ENCODE measurements at places on chromosomes 5 and 9.
A peak's percentile ranks its signal among the peaks of the same experiment; 100 is the strongest.

DNA sequence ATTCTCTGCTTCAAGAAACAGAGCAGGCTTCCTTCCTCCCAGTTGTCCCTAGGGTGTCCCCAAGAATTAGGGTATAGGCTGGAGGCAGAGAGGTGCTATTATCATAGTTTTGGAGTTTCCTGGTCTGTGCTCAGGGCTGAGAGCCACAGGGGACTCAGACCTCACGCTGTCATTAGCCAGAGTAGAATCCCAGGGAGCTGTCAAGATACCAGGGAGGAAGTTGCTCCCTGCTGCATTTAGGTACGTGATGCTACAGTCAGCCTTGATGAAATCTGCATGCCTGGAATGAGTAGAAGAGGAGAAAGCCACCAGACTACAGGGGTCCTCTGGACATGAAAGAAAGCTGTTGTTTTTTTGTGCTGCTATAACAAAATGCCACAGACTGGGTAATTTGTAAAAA is 273.2 kb downstream of the SH3GL2 start:
- DNase-seq: no peak

DNA sequence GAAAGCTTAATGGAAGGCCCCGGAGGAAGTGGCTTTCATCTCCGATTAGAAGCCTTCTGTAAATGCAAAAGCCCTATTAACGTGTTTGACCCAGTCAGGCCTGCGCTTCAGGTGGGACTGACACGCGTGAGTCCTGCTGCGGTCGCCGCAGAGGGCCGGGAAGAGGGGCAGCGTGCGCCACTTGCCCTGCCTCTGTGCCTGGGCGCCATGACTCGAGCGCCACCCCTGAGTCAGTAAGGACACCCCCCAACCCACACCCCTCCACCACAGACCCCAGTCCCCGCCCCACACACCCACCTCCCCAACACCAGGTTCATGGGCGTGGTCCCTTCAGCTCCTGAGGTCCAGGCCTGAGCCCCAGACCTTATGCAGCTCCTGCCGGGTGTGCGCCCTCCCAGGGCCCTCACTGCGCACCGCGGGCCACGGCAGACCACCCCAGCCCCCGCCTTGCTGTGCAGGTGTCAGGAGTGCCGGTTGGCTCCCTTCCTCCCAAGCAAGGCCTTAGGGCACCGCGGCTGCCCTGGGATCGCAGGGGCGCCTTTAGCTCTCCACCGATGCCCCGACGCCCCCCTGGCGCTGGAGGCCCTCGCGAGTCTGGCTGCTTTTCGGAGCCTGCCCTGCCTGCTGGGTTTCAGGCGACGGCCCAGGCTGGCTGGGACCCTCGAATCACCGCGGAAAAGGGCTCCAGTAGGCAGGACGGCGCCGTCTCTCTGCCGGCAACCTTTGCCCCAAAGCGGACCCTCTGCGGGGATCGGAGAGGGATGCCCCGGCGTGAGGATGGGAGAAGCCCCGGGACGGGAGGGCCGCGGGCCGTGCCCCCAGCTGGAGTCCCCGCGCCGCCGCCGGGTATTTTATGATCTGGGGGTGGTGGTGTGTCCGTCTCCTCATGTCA is 625 bp upstream of the OLFM1 start:
- DNase-seq: peak; percentile 44

GRCh38 chr5:176678584-176678983 is 31.3 kb downstream of the TSPAN17 start:
- DNase-seq: no peak

DNA sequence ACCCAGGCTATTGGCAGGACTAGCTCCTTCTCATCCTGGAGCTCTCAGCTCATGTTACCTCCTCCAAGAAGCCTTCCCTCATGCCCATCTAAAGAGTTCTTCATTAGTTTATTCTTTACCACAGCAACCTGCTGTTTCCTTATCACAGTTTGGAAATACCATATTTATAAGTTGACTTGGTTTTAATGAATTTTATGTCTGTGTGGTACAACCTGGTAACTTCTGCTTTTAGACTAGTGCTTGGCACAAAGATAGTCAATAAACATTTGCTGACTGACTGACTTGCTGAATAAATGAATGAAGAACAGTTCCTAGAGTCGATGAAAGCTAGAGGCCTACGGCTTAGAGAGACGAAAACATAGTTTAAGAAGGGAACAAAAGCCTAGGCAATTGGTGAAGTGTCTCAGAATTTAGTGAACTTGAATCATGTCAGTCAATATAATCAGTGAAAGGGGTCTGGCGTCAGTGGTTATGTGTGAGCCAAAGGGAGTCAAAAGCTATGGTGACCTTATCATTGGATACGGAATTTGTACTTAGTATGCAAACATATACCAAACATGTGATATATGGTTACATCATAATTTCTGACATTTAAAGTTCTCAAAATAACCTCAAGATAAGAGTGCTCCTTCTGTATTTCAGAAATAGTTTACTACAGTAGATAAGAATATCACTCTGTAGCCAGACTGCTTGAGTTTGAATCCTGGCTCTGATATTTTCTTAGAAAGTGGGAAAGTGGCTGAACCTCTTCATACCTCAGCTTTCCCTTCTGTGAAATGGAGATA is 239.5 kb downstream of the MCTP1 start:
- DNase-seq: no peak

DNA sequence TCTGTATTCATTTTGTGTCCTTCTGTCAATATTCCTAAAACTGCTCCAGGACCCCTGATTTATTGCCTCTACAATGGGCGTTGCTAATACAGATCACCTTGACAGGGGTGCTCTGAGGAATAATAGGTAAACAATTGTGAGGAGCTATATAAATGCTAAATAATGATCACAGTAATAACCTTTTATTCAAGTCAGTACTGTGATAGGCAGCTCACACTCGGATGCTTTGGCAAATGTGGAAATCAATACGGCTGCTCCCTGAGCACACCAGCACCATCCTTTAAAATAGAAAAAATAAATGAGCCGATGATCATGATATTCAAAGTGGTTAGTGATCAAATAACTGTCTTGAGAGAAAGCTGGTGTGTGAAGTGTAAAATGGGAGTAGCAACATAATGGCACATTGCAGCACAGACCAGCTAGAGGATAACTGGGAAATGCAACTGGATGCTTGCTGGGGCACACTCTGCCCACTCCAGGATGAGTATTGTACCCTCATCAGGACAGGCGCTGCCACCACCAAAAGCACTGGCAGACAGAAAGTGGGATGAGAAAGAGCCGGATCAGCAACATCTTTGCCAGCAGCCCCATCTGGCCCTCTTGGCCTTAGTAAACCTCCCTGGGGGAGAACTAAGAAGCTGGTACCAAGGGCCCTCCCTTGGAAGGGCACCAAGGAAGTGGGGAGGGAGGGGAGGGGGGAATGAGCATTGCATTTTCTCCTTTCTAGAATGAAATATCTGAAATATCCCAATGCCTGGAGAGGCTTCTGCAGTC is 69.4 kb upstream of the SPATA31D4 start:
- no peak for DNase-seq

DNA sequence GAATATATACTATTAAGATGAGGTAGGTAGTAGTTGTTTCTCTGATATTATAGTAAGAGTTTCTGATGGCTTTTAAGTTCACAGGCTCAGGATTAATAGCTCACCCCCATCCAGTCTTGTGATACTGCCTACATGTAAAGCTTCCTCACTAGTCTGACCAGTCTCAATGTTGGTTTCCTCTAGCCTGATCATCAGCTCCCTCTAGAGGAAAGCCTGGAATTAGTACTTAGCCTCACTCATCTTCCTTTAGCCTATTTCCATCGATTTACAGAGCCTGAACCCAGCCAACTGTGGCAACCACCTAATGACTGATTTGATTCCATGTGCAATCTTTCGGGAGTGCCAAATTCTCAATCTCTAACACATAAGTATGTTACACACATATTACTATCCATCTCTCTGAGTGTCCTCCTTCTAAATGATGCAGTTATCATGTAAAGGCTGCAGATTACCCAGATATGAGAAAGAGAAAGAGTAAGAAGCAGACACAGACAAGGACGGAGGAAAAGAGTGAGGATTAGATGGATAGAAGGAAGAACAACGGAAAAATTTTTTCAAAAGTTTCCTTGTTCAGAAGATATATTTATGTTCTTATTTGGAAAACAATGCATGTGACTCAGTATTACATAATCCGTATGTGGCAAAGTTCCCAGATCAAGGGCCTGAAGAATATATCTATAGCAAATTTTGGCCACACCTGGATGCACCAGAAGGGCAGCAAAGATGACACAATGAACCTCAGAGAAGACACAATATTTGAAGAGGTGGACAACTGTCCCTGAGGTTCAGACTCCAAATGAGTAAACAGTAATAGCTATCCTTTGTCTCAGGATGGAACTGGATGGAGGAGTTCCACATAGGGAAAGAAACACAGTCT is 333.7 kb downstream of the ELAVL2 start:
- DNase-seq: peak; percentile 0

DNA sequence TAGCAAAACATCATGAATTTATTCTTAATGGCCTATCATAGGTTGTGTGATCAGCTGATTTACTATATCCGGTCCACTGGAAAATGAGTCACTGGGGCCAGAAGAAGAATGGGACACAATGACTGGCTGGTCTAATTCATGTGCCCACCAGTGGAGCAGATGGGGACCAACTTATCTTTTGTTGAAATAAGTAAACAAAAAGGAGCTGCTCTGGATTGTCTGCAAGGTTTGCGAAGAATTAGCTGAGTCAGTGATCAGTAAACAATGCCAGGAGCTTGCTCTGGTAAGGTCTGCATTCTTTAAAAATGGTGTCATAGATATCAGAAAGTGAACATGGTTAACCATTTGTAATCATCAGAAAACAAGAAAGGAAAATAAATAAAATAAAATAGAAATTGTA is 128.0 kb downstream of the RASEF start:
- no peak for DNase-seq

DNA sequence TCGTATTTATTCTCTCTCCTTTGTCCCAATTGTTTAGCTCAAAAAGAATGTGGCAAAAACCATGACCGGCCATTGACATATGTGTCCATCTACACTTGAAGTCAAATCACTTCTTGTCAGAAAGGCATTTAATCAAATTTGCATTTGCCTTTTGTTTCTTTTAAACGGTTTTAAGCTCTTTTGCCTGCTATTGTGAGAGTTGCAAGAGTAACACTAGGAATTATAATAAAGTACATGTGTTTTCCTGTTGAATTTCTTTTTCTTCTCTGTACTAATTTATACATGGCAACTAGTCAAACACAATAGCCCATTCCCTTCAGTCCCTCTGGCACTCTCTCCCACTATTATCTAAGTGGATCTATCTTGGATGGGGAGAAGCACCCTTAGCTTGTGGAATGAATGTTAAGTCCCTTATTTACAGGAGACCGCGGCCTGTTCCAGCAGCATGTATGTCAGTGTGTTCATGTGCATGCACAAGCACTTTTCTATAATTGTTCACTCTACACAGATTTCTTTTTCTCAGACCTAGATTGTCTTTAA is 3.2 kb downstream of the ADAMTSL1 start:
- DNase-seq: no peak

DNA sequence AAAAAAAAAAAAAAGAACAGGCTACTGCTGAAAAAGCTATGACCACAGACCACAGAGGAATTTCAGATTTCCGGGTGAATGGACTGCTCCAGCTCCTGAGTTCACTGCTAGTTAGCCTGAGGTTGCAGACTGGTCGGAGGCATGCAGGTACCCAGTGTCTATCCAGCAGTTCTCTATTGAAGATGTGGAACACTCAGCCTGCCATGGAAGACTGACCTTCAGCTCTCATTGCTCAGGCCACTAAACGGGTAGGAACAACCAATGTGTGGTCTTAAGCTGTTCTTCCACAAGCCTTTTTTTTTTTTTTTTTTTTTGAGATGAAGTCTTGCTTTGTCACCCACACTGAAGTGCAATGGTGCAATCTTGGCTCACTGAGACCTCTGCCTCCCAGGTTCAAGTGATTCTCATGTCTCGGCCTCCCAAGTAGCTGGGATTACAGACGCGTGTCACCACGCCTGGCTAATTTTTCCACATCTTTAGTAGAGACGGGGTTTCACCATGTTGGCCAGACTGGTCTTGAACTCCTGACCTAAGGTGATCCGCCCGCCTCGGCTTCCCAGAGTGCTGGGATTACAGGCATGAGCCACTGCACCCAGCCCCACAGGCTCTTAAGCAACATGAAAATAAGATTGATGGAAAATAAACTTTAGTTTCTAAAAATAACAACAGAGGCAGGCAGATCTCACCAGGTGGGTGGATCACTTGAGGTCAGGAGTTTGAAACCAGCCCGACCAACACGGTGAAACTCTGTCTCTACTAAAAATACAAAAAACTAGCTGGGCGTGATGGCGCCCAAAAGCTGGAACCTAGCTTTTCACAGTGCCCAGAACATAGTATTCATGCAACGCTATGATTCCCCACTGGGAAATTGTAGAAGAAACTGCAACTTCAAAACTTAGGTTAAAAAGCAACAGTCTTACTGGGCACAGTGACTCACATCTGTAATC is 20.0 kb upstream of the NPM1 start:
- DNase-seq: no peak

DNA sequence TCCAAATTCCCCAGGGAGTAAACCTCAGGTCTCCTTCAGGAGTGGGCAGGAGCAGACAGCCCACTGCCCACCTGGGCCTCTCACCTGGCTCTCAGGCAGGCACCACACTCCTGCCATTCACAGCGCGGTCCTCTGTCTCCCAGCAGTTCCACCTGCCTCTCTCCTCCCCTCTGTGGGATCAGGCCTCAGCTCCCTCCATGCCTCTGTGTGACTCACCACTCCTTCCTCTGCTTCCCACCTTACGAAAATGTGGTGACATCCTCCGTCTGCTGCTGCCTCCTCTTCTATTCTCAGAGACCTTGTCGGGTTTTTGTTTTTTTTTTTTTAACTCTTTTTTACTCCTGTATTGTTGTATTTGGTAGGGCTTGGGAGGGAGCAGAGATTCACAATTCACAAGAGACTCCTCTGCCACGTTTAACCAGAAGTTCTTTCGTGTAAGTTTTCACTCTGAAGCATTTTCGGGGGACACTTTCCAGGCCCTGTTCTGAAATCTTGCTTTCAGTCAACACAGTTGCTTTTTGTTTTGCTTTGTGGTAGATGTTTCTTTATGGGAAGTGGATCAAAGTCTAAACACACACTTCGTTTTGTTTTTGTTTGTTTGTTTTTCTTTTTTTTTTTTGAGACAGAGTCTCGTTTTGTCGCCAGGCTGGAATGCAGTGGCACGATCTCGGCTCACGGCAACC is 21.1 kb upstream of the CDKN2AIPNL start:
- no peak for DNase-seq

GRCh38 chr5:102583276-102584124 is 84.7 kb upstream of the SLCO6A1 start:
- peak; percentile 23 for DNase-seq

DNA sequence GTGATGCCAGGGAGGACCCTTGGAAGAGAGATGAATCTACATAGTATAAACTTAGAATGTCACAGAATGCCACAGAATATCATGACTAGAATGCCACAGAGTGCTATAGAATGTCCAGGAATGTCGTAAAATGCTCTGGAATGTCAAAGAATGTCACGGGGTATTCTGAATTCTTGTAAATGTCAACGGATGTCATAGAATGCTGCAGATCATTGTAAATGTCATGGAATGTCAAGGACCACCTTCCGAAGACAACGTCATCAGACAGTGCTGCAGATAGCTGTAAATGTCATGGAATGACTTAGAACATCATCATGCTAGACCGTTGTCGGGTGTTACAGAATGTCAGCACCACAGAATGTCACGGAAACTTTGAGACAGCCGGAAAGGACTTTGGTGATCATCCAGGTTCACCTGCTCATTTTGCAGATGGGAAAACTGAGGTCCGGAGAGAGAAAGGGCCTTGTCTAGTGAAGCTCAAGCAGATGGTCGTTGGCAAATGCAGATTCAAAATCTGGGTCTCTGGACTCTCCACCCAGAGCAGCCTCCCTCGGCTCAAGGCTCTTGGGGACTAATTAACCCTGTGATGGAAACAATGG is 117.1 kb downstream of the LHX2 start:
- DNase-seq: no peak
